ENCODE measurements at places on chromosomes 4 and X. TPM values are rescaled to one million over a fixed set of nuclear protein-coding genes. Genes with fewer than 3 reads are reported as not detected.

DNA sequence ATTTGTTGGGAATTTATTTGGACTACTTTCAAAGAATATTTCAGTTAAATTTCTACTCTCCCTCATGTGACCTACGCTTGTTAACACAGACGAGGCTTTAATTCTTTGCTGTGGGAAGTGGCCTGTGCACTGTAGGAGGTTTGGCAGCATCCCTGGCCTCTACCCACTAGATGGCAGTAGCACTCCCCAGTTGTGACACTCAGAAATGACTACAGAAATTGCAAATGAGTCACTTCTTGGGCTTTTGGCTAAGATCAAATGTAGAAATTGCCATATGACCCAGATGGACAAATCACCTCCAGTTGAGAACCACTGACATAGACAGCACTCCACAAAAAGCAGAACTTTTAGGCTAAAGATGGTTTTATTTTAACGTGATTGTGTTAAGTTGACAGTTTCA lies 22.1 kb downstream of the PIR start:
- DNase-seq: peak; percentile 45

- no peak for DNase-seq
Measured at GRCh38 chrX:12967711-12968465, 7.0 kb upstream of the TMSB4X start.

DNA sequence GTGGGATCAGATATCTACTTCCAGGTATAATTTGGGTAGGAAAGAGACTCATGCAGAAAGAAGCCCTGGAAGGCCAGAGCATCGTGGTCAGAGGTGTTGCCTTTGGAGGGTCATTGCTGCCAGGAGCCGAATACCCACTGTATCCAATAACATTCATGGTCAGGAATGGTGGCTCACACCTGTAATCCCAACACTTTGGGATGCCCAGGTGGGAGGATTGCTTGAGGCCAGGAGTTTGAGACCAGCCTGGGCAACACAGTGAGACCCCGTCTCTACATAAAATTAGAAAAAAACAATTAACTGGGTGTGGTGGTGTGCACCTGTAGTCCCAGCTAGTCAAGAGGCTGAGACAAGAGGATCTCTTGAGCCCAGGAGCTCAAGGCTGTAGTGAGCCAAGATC lies 10.9 kb upstream of the F11 start:
- no peak for DNase-seq

Gene AMTN
- total RNA-seq: not detected

DNA sequence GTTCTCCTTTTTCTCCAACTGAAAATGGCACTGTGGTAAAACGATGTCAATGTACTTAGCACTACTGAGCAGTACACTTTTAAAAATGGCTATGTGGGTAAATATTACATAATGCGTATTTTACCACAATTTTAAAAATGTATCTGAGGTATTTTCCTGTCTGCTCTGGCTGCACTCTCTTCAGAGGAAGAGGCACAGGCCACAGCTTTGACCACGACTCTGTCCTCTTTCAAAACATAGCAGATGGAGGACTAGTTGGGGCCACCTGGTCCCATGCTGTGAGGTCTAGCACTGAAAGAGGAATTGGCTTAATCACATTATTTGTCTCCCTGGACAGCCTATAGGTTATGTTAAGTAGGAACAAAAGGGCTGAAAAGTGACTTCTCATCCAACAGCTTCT lies 5.2 kb downstream of the KCNE5 start:
- no peak for DNase-seq

Gene NWD2
- total RNA-seq: not detected

Gene GLOD5
- total RNA-seq: not detected

- no peak for DNase-seq
Measured at GRCh38 chr4:85565761-85566480, 91.0 kb downstream of the ARHGAP24 start.

DNA sequence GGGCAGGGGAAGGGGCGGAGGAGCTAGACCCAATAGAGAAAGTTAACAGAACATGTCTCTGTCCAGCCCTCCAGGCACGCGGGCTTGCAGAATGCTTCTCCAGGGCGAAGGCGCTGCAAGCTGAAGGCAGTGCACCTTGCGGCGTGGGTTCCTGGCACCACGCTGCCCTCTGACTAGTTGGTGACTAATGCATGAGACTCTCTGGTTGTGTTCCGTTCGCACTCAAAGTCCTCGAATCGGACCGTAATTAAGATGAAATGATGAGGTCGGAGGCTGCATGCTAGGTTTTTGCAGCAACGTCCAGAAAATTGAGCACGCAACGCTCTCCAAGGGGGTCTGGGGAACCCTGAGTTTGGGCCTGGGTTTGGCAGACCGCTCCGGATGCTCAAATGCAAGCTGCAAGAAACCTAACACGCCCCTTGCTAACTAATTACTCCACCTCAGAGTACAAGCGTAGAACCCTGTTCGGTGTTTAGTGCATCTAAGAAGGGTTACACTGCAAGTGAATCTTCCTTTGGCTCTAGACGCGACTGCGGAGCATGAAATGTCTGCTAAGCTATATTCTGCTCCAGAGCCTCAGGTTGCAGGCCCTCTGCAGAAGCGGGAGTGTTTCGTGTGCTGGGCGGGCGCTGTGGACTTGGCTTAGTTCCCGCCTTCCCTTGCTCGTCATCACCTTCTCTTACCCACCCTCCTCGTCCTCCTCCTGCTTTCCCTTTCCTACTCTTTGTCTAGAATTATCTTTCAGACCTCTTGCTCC lies 57.1 kb upstream of the NKAP start:
- no peak for DNase-seq

DNA sequence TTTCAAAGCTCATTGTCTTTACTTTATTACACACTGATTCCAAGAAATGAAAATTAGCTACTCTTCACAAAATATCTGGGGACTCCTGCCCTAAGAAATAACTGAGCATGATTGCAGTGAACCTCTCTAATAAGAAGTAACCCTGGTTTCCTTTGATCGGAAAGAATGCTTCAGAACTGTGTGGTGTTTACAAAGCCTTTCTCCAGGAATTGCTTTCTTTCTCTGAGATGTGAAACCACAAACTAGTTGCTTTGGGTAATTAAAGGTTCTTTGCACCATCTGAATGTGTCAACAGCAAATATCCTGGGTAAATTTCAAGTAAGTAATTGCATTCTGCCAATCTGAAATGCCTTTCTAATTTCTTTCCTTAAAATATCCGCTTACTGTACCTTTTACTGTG lies 292.9 kb upstream of the SLIT2 start:
- DNase-seq: no peak

Gene SH2D1A
- total RNA-seq: not detected

GRCh38 chr4:8594097-8595038 lies 1.8 kb downstream of the CPZ start:
- peak; percentile 71 for DNase-seq

Gene EFHC2
- not detected for total RNA-seq
